ENCODE measurements at places on chromosomes 16 and 17.

- DNase-seq = no peak
Observed at GRCh38 chr16:61814726-61815347, 221.4 kb downstream of the CDH8 start.

- no peak for DNase-seq
Observed at GRCh38 chr16:1673424-1674151, 4.5 kb upstream of the JPT2 start.

DNA sequence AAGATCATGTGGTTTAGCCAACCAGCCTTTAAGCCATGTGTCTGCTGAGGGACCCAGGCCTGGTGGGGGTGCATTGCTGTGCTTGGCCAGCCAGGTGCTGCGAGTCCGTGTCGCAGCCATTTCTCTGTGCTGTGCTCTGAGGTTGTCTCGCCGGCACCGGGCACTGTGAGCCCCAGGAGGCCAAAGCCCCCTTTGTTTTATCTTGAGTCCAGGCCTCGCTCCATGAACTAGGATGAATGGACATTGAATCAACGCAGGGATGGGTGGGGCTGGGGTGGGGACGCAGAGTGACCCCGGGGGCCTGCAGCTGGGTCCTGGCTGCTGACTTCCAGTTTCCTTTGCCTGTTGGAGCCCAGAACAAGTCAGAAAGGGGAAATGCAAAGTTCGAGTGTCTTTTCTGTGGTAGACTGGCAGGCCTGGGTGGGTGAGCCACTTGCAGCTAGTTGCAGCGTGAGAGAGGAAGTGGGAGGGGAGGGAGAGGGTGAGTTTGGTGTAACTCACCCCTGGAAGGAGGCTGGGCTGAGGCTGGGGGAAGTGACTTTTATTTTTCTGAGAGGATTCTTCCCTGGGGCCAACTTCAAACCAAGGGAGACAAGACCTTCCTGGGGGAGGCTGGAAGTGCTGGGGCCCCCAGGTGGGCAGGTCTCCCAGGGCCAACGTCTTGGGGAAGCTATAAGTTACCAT is 324.7 kb downstream of the SEC14L1 start:
- peak; percentile 55 for DNase-seq

GRCh38 chr16:3519581-3519980 is 18.8 kb downstream of the CLUAP1 start:
- no peak for DNase-seq

DNA sequence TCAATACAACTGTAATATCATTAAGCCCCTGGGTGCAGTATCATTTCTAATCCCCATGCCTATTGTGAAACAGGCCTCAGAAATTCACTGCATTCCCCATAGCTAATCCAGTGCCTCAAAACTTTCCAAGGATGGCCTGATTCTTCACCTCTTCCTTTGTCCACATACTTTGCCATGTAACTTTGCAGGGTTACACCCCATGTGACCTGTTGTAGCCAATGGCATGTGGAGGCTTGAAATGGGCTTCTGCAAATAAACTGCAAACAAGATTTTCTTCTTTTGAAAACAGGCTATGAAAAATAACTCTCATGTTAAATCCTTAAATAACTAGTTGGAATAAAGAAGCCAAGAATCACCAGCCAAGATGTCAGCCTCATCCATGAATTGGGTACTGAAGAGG is 35.9 kb downstream of the ABCA10 start:
- DNase-seq = no peak

DNA sequence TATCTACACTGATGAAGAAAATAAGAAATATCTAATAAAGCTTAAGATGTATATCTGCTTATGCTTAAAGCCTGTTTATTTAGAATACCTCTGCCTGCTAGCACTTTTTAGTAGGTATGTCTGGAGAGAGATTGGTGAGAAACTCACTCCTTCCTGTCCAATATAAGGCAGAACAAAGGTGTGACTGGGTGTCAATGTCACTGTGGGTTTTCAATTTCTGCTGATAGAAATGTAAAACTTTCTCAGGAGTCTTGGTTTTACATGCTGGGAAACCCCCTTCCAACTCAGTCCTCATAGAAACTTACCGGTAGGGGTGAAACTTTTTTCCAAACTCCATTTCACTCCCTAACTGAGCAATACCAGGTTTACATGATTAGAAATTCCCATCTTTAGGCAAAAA is 17.8 kb upstream of the MPHOSPH6 start:
- DNase-seq = no peak

DNA sequence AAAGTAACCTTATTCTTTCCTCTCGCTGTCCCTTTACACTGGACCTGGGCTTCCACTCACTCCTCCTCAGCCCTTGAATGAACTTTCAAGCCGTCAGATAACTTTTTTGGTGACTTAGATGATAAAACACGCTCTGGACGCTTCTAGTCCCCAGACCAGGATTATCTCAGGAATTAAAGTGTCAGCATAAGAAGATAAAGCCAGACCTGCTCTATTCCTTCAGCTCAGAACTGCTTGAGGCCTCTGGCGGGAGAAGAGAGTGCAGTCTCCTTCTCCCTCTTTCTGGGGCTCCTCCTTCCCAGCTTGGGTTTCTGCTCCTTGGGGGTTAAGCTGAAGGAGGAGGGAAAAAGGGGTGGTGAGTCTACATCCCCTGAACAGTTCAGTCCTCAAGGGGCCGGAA is 6.6 kb downstream of the LPO start:
- DNase-seq = no peak

GRCh38 chr17:48717367-48718226 is 4.7 kb downstream of the PRAC1 start:
- no peak for DNase-seq

DNA sequence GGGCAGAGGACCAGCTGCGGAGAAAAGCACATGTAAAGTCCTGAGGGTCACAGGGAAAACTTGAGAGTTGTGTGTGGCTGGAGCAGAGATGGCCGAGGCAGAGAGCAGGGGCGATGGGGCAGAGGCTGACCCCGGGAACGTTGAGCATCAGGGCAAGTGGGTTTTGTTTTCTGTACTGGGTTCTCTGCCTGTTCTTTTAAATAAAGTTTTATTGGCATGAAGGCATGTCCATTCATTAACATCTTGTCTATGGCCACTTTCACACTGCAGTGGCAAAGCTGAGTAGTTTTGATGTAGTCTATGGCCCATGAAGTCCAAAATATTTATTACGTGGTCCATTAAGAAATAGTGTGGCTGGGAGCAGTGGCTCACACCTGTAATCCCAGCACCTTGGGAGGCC is 64.4 kb downstream of the ABCC1 start:
- no peak for DNase-seq

- no peak for DNase-seq
Observed at GRCh38 chr17:72477491-72477890, 356.7 kb downstream of the SOX9 start.

GRCh38 chr16:13919330-13919682 is 648 bp upstream of the ERCC4 start:
- DNase-seq = no peak

- no peak for DNase-seq
Observed at GRCh38 chr16:87715658-87716057, 50.1 kb downstream of the KLHDC4 start.

GRCh38 chr16:10791048-10791447 is 27.5 kb downstream of the TVP23A start:
- DNase-seq = no peak

- no peak for DNase-seq
Observed at GRCh38 chr17:58153046-58153445, 4.9 kb downstream of the OR4D1 start.

- no peak for DNase-seq
Observed at GRCh38 chr17:78905541-78905940, 2.5 kb upstream of the CEP295NL start.

- no peak for DNase-seq
Observed at GRCh38 chr17:31296142-31296541, 897 bp downstream of the OMG start.

- no peak for DNase-seq
Observed at GRCh38 chr17:50924800-50925199, 58.6 kb upstream of the TOB1 start.

GRCh38 chr16:13332713-13333255 is 431.4 kb downstream of the SHISA9 start:
- no peak for DNase-seq

GRCh38 chr17:16005636-16006035 is 6.0 kb downstream of the TTC19 start:
- no peak for DNase-seq

DNA sequence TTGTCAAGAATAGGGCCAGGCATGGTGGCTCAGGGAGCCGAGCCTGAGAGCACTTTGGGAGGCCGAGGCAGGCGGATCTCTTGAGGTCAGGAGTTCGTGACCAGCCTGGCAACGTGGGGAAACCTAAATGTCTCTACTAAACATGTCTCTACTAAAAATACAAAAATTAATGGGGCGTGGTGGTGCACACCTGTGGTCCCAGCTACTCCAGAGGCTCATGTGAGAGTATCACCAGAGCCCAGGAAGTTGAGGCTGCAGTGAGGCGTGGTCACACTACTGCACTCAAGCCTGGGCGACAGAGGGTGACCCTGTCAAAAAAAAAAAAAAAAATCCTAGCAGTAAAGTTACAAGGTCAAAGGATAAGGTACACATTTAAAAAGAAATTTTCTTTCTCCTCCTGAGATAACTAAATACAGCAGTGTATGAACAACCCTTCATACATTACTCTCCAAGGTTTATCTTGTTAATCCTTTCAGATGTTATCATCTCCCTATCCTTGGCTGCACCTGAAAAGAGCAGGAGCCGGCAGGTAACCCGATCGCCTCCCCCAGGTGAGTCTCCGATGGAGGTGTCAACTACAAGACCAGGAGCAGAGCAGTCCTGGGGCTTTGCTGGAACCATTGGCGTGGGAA is 122.3 kb downstream of the GOSR1 start:
- no peak for DNase-seq

DNA sequence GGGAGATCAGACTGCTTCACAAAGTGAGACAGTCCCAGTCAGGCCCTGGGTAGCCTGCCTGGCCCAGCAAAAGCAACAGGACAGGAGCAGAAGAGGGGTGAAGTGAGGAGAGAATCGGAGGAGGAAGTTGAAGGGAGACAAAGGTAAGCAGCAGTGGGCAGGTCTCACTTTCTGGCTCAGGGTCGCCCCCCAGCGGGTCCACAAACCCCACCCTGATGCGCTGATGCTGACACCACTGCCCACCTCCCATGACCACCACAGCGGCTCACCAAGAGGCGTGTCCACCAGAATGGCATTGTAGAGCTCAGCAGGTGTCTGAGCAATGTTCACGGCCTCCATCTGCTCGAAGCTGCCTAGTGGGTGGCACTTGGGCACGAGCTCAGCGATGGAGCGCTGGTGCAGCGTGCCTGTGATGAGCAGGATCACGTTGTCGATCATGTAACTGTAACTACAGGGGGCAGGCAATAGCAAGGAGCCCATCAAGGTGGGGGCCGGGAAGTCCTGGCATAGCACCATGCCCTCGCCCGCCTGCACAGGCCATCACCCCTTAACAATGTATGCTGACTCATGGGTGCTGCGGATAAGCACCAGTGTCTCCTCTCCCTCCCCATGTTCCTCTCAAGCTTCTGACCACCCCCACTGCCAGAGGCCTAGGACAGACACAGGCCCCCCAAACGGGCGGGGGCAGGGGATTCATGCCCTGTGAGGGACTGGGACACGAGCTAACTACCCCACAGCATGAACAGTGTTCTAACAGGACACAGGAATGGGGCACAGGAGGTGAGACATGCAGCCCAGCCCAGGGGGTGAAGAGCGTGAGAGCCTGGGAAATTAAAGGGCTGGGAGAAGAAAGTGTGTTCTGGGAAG is 13.6 kb downstream of the HSD11B2 start:
- DNase-seq = no peak

DNA sequence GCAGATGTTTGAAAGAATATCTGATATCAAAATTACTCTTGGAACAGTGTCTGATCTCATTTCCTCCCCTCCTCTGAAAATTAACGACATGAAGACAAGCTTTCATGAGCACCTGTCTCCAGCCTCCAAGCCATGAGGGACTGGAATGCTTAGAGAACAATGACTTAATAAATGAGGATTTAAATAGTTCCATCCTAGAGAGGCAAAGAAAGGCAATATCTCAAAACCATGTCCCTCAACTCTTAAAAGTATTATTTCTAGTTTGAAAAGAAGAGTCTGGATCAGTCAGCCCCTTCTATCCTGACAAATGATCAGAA is 137.5 kb downstream of the ANKFN1 start:
- no peak for DNase-seq
